Ascending aorta (tissue), 2 donors: ENCODE measurements at places on chromosomes 6 and 20. TPM values are rescaled to one million over a fixed set of nuclear protein-coding genes. Genes with fewer than 3 reads are reported as not detected.
A peak's percentile ranks its signal among the peaks of the same experiment; 100 is the strongest.

GRCh38 chr6:722608-723007 is 29.7 kb upstream of the EXOC2 start:
- H3K27ac ChIP-seq = no peak overlapping the region
- no peak overlapping the region for H3K4me3 ChIP-seq
- H3K4me1 ChIP-seq = no peaks in the 10 kb centered on the region
- no peaks in the 10 kb centered on the region for H3K27me3 ChIP-seq
- DNase-seq = no peak

- H3K36me3 ChIP-seq = no peaks in the 10 kb centered on the region
- no peak for DNase-seq
- no peaks in the 10 kb centered on the region for H3K27me3 ChIP-seq
- H3K4me3 ChIP-seq = no peak overlapping the region
- H3K27ac ChIP-seq = no peak overlapping the region
Observed at GRCh38 chr20:41989039-41989679, 371.0 kb upstream of the CHD6 start.

The MTFR2 gene
- total RNA-seq = not detected

The DACT2 gene
- not detected for total RNA-seq

The TREML1 gene
- total RNA-seq = not detected

DNA sequence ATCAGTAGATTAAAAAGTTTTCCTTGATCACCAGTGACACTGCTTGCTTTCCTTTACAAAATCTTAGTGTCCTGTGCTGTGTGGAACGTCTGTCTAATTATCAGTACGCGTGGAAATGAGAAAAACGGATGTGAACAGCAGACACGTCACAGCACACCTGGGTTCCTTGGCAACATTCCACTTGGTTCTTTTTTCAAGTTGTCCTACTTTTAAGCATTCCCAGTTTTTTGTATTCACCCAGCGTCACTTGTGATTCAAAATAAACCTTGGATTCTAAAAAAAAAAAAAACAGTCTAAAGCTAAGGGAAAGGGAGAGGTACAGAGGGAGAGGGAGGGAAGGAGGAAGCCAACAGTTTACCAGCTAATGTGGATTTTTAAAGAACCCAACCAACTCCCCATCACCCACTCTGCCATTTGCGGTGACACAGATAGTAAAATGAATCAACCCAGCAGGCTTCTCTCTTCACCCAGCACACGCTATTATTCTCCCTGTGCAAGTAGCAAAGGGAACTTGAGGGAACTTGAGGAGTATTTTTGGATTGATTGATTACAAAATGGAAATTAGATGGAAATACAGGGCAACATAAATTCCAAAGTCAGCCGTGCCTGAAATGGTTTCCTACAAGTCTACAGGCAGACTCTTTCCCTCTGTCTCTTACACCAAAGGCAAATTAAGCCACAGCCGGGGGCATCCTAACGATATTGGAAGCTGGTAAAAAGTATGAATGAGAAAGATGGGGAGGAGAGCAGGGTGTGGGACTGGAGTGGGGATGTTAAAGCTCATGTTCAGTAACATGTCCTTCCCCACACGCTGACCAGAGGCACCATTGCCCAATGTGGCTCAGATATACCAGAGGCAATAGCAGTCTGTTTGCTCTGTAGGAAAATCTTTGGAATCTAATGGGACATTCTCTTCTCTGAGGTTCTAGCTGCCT is 129.8 kb downstream of the SASH1 start:
- H3K27me3 ChIP-seq = no peaks in the 10 kb centered on the region
- H3K36me3 ChIP-seq = peaks cover 13% of the 10 kb centered on the region
- peak overlapping the region; percentile 65 for H3K27ac ChIP-seq
- no peak for DNase-seq
- H3K4me1 ChIP-seq = no peaks in the 10 kb centered on the region
- no peak overlapping the region for H3K4me3 ChIP-seq

The UBD gene
- not detected for total RNA-seq

DNA sequence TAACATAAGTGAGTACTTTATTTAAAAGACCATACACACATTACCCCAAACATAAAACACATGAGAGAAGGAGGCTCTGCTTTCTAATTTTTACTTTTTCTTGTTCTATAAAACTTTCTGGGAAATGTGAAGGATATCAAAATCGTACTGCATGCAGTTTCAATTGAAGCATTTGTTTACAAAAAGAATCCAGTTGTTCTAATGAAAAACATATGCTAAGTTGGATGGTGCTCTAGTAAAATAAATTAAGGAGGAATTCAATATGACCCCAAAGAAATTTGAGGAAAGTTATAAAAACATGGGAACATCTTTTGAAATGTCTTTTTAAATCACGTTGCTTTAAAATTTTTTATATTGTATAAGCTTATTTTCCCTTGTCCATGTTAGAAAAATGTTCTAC is 37.6 kb downstream of the OR2B6 start:
- H3K36me3 ChIP-seq = no peaks in the 10 kb centered on the region
- H3K27ac ChIP-seq = no peak overlapping the region
- no peaks in the 10 kb centered on the region for H3K4me1 ChIP-seq
- no peak for DNase-seq
- no peaks in the 10 kb centered on the region for H3K27me3 ChIP-seq

The GSTA3 gene
- not detected for total RNA-seq

- no peak for DNase-seq
- H3K27ac ChIP-seq = no peak overlapping the region
- no peaks in the 10 kb centered on the region for H3K36me3 ChIP-seq
- no peaks in the 10 kb centered on the region for H3K27me3 ChIP-seq
Observed at GRCh38 chr20:6074145-6074561, 20.3 kb upstream of the LRRN4 start.

- DNase-seq = no peak
- H3K27ac ChIP-seq = peak overlapping the region; percentile 98
- H3K4me3 ChIP-seq = peak overlapping the region; percentile 71
- peaks cover 28% of the 10 kb centered on the region for H3K36me3 ChIP-seq
- no peaks in the 10 kb centered on the region for H3K27me3 ChIP-seq
Observed at GRCh38 chr20:31717478-31718201, 5.0 kb downstream of the BCL2L1 start.

DNA sequence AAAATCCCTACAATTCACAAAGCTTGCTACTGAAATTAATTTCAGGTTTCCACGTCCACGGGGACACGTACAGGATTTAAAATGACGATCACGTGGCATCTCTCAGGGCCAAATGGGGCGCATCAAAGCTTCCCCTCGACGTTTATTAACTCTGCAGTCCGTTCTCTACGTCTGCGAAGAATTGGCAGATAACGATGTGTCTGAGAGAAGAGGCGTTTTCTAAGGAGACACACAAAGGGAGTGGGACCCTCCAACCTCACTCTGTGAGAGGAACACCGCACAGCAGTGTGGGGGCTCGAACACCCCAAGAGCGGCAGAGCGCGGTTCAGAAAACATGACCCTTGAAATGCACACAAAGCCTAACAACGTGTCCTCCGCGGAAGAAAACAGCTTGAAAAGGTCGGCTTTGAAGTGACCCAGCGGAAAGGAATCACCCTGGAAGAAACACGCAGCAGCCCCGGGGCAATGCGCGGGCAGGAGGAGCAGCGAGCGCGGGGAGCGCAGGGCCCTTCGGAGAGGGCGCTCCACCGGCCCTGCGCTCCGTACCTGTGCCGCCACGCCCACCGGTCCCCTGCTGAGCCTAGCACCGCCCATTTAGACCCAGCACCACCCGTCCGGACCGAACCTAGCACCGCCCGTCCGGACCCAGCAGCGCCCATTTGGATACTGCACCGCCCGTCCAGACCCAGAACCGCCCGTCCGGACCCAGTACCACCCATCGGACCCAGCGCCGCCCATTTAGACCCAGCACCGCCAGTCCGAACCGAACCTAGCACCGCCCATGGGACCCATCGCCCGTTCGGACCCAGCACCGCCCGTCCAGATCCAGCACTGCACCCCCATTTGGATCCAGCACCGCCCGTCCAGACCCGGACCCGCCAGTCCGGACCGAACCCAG is 1.1 kb upstream of the AFDN start:
- peak overlapping the region; percentile 2 for H3K27ac ChIP-seq
- no peaks in the 10 kb centered on the region for H3K36me3 ChIP-seq
- H3K4me1 ChIP-seq = peaks cover 12% of the 10 kb centered on the region
- peak; percentile 71 for DNase-seq
- H3K4me3 ChIP-seq = peak overlapping the region; percentile 97

GRCh38 chr6:35264550-35265274 is 5.2 kb downstream of the ZNF76 start:
- H3K4me3 ChIP-seq = no peak overlapping the region
- no peak overlapping the region for H3K27ac ChIP-seq

GRCh38 chr6:90135667-90136066 is 161.0 kb downstream of the BACH2 start:
- DNase-seq = no peak
- peaks cover 24% of the 10 kb centered on the region for H3K4me1 ChIP-seq
- H3K36me3 ChIP-seq = no peaks in the 10 kb centered on the region

GRCh38 chr6:113031591-113032238 is 684.6 kb downstream of the RFPL4B start:
- H3K36me3 ChIP-seq = no peaks in the 10 kb centered on the region
- no peaks in the 10 kb centered on the region for H3K27me3 ChIP-seq
- no peak overlapping the region for H3K27ac ChIP-seq
- no peak for DNase-seq

DNA sequence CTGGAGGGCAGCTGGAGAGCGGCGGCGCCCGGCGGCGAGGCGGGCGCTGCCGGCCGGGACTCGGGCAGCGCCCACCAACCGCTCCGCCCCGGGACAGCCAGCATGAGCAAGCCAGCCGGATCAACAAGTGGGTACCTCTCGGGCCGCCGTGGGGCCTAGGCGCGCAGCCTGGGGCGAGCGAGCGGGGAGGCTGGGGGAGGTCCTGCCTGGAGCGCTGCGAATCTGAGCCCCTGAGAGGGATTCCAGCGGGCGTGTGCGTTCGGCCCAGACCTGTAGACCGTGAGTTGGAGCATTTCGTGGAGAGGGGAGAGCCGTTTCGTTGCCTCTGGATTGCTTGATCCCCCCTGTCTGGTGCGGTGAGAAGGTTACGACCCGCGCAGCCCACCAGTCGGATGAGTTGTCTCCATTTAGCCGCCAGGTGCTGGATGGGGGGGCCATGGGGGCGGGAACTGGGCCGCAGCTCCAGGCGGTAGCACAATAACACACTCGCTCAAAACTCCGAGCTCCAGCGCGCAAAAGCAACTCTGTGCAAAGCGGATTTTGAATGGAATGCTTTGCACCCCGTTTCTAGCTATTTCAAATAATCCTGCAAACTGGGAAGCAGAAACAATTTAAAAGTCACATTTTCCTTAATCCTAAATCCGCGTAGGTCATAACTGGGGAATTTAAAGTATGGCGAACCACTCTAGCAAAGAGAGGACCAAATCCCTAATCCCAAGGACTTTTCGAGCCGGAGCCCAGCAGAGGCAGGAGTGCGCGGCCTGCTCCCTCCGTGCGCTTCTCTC is 1.0 kb downstream of the NR2E1 start:
- peak; percentile 51 for DNase-seq
- peaks cover 19% of the 10 kb centered on the region for H3K27me3 ChIP-seq
- H3K36me3 ChIP-seq = no peaks in the 10 kb centered on the region
- H3K4me1 ChIP-seq = peaks cover 29% of the 10 kb centered on the region
